Upper lobe of left lung (tissue), 6 donors: ENCODE measurements at places on chromosomes 6 and 20. TPM values are rescaled to one million over a fixed set of nuclear protein-coding genes. Genes with fewer than 3 reads are reported as not detected.

DNA sequence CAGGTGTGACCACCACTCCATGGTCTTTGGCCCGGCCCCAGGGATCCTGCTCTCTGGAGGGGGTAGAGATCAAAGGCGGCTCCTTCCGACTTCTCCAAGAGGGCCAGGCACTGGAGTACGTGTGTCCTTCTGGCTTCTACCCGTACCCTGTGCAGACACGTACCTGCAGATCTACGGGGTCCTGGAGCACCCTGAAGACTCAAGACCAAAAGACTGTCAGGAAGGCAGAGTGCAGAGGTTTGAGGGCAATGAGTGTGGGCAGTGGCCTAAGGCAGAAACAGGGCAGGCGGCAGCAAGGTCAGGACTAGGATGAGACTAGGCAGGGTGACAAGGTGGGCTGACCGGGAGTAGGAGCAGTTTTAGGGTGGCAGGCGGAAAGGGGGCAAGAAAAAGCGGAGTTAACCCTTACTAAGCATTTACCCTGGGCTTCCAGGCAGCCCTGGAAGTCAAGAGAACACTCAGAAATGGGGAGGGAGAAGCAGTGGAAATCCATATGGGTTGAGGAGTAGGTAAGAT is 533 bp downstream of the CFB start:
- no peaks in the 10 kb centered on the region for H3K36me3 ChIP-seq
- no peaks in the 10 kb centered on the region for H3K27me3 ChIP-seq

GRCh38 chr6:11622156-11622555 is 84.6 kb downstream of the TMEM170B start:
- H3K4me1 ChIP-seq, result no peaks in the 10 kb centered on the region
- no peaks in the 10 kb centered on the region for H3K36me3 ChIP-seq

GRCh38 chr6:40611912-40612311 is 24.7 kb upstream of the LRFN2 start:
- no peak overlapping the region for H3K27ac ChIP-seq
- no peaks in the 10 kb centered on the region for H3K27me3 ChIP-seq
- DNase-seq, result peak; percentile 25
- H3K4me1 ChIP-seq, result no peaks in the 10 kb centered on the region
- H3K4me3 ChIP-seq, result no peak overlapping the region

DNA sequence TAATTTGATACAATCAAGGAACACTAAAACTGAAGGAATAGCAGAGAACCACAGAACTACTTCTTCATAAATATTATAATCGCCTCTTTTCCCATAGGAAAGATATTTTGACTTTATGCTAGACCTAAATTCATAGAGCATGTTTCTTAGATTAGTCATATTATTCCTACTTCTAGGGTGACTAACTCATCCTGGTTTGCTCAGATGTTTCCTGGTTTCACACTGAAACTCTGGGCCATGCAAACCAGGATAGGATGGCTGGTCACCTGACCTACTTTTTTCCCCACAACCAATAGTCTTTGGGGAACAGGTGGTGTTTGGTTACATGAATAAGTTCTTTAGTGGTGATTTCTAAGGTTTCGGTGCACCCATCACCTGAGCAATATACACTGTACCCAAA is 42.8 kb downstream of the MMS22L start:
- no peak for DNase-seq
- H3K4me1 ChIP-seq, result no peaks in the 10 kb centered on the region
- peaks cover 4% of the 10 kb centered on the region for H3K36me3 ChIP-seq
- no peak overlapping the region for H3K27ac ChIP-seq
- no peaks in the 10 kb centered on the region for H3K27me3 ChIP-seq

DNA sequence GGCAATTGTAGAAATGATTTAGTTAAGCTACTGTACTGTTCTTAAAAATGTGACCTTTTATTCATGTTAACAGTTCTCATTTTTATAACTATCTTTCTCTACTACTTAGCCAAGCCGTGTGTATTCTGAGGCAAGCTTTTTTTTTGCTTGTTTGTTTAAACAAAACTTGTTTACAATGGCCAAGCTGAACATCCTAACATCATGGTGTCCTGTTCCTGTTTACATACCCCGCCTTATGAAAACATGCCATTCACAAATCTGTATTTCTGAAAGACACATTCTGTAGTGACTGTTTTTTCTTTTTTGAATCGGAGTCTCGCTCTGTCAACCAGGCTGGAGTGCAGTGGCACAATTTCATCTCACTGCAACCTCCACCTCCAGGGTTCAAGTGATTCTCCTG is 140.9 kb downstream of the NCOA3 start:
- no peak overlapping the region for H3K27ac ChIP-seq
- peaks cover 97% of the 10 kb centered on the region for H3K36me3 ChIP-seq
- H3K27me3 ChIP-seq, result no peaks in the 10 kb centered on the region
- H3K4me3 ChIP-seq, result no peak overlapping the region

- peaks cover 3% of the 10 kb centered on the region for H3K4me1 ChIP-seq
- H3K4me3 ChIP-seq, result no peak overlapping the region
- no peaks in the 10 kb centered on the region for H3K36me3 ChIP-seq
- H3K27me3 ChIP-seq, result no peaks in the 10 kb centered on the region
- H3K27ac ChIP-seq, result no peak overlapping the region
Measured at GRCh38 chr20:16555754-16556153, 17.5 kb downstream of the KIF16B start.

GRCh38 chr6:107219851-107220250 is 104.5 kb upstream of the BEND3 start:
- H3K4me3 ChIP-seq, result no peak overlapping the region
- H3K27ac ChIP-seq, result no peak overlapping the region
- no peaks in the 10 kb centered on the region for H3K36me3 ChIP-seq
- H3K4me1 ChIP-seq, result no peaks in the 10 kb centered on the region

BMP5 gene
- 4.9 TPM for total RNA-seq

DNA sequence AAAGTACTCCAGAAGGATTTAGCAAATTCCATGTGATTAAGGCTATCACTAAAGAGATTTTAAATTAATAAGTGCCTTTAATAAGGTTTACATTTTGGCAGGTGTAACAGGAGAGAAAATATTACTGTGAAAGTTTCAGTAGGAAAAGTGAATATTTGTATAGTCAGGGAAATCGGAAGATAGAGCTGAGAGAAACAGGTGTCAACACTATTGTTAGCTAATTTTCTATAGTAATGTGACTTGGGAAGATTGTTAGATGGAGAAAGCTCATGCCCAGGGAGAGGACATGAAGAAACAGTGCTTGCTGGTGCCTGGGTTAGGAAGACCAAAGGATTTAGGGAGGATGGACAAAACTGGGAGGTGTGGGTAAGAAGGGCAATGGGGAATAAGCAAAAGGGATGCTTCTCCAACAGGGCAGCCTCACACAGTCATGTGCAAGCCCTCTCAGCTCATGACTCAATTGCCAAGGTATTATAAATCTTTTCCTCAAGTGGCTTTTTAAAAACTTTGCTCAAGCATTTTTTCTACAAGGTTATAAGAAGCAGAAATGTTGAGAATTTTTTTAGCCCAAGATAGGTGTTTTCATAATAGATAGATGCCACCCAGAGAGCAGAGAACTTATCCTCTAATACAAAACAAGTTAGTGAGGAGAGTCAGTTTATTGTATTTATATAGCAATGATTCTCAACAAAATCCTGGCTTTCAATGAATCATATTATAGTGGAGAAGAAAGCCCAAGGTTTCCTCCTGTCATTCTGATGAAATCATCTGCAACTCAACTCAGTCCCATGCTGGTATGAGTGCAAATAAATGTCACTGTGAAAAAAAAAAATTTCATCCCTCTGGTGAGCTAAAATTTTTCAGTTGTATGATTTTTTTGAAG is 325.2 kb upstream of the NT5E start:
- H3K27ac ChIP-seq, result no peak overlapping the region
- no peak overlapping the region for H3K4me3 ChIP-seq
- H3K36me3 ChIP-seq, result no peaks in the 10 kb centered on the region

HSPA1B gene
- 92.2 TPM for total RNA-seq

GRCh38 chr6:2877057-2877882 is 25.8 kb downstream of the SERPINB9 start:
- DNase-seq, result no peak
- no peaks in the 10 kb centered on the region for H3K36me3 ChIP-seq
- no peaks in the 10 kb centered on the region for H3K27me3 ChIP-seq
- H3K4me3 ChIP-seq, result peak overlapping the region; percentile 71
- peaks cover 28% of the 10 kb centered on the region for H3K4me1 ChIP-seq
- H3K27ac ChIP-seq, result peak overlapping the region; percentile 86

LZTS3 gene
- 30.8 TPM for total RNA-seq

DNA sequence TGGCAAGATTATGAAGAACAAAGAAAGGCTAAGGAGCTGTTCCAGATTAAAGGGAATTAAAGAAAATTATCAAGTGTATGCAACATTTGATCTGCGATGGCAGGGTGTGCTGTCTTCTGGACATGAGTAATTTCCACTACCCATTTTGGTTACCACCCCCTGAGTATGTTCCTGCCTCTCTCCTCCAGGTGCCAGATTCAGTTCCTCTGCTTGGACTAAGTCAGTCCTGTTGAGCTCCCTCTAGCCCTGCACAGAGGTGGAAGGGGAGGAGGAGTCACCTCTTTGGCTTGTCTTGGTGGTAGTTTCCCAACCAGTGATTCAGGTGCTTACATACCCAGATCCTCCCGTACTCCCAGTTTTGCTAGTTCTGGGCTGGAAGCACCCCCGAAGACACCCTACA is 22.2 kb upstream of the SNRPB2 start:
- H3K4me3 ChIP-seq, result no peak overlapping the region
- no peaks in the 10 kb centered on the region for H3K27me3 ChIP-seq
- H3K4me1 ChIP-seq, result no peaks in the 10 kb centered on the region
- no peaks in the 10 kb centered on the region for H3K36me3 ChIP-seq
- DNase-seq, result no peak
- H3K27ac ChIP-seq, result no peak overlapping the region

- H3K4me3 ChIP-seq, result no peak overlapping the region
- no peaks in the 10 kb centered on the region for H3K27me3 ChIP-seq
- H3K27ac ChIP-seq, result no peak overlapping the region
- DNase-seq, result no peak
- no peaks in the 10 kb centered on the region for H3K36me3 ChIP-seq
Measured at GRCh38 chr6:101845172-101845571, 451.7 kb downstream of the GRIK2 start.

UBD gene
- total RNA-seq, result 3.6 TPM

GRCh38 chr20:13423472-13424173 is 202.5 kb downstream of the ISM1 start:
- H3K4me1 ChIP-seq, result peaks cover 5% of the 10 kb centered on the region
- no peak for DNase-seq
- H3K36me3 ChIP-seq, result no peaks in the 10 kb centered on the region
- H3K4me3 ChIP-seq, result no peak overlapping the region

DNA sequence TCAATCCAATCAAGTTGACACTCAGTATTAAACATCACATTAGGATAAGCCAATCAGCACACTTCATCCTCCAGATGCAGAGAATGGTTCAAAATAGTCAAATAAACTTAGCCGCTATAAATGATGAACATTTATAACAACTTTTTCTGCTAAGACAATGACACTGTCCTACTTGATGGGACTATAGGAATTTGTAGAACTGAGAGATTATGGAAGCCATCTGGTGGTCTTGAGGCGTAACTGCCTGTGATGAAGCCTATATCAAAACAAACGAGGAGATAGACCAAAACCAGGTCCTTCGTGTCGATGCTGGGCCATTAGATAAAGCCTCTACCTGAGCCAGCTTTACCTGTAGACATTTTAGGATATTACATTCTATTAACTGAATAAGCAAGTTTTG is 631.1 kb downstream of the COL12A1 start:
- H3K27me3 ChIP-seq, result no peaks in the 10 kb centered on the region
- no peaks in the 10 kb centered on the region for H3K4me1 ChIP-seq
- no peak overlapping the region for H3K4me3 ChIP-seq
- no peak overlapping the region for H3K27ac ChIP-seq
- no peak for DNase-seq

BTBD3 gene
- 17.9 TPM for total RNA-seq

- no peaks in the 10 kb centered on the region for H3K36me3 ChIP-seq
- no peak overlapping the region for H3K4me3 ChIP-seq
- H3K4me1 ChIP-seq, result peaks cover 30% of the 10 kb centered on the region
- H3K27me3 ChIP-seq, result no peaks in the 10 kb centered on the region
- DNase-seq, result no peak
Measured at GRCh38 chr6:37242429-37243052, 15.0 kb upstream of the TBC1D22B start.

BCAS4 gene
- total RNA-seq, result 12.3 TPM

XKR7 gene
- 0.06 TPM for total RNA-seq

CPXM1 gene
- total RNA-seq, result 13.0 TPM

DNA sequence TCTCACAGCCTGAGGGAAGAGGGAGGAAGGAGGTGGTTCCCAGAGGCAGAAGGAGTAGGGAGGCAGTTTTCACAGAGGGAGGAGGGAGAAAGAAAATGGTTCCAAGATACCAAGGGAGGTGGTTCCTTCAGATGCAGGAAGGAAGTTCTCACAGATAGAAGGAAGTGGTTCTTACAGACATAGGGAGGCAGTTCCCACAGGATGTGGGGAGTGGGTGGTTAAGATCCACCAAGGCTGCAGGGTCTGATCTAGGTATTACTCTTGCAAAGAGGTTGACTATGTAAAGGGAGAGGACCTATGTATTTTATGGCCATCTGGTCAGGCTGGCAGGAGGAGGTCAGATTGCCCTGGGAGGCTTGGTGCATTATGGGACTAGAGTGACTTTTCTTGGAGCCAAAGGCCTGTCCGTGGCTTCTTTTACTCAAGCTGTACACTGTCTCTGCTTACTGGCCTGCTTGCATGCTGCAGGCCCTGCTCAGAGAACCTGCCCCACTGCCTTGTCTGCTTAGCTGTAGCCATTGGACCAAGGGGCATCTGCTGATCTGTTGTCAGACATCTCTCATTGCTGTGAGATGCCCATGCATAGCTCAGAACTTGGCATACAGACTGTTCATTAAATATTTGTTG is 283.7 kb downstream of the DHX35 start:
- no peak for DNase-seq
- no peaks in the 10 kb centered on the region for H3K27me3 ChIP-seq
- H3K4me1 ChIP-seq, result no peaks in the 10 kb centered on the region
- no peaks in the 10 kb centered on the region for H3K36me3 ChIP-seq

- no peak overlapping the region for H3K27ac ChIP-seq
- DNase-seq, result no peak
- no peaks in the 10 kb centered on the region for H3K4me1 ChIP-seq
- no peak overlapping the region for H3K4me3 ChIP-seq
- H3K36me3 ChIP-seq, result no peaks in the 10 kb centered on the region
Measured at GRCh38 chr6:111951497-111952085, 78.3 kb upstream of the FYN start.

DNA sequence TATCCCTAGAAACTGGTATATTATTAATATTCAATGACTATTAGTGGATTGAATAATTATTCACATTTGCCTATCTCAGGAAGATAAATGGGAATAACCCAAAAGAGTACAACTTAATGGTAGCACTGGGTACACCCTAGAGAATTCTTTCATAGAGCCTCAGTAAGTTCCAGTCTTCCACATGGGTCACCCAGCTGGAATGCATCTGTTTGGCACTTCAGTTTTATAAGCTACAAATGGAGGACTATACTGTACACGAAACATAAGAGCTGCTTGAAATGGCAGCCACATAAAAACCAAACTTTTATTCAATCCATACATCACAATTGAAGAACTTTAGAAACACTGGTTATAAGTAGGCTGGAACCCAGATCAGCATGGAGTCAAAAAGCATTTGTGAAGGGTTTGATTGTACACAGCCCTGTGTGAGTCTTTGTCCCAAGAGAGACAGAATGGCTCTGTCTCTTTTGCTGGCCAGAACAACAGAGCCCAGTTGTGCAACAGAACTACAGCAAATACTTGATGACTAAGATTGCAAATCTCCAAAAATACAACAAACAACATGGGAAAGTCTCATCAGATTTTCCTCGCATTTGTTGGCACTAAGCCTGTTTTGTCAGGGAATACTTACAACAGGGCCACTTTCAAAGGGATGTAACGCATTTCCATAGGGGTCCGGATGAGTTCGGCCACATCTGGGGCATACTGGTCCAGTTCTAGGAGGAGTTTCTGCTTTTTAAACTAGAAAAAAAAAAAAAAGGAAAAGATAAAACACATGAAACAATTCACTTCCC is 39.5 kb downstream of the PIGU start:
- peaks cover 5% of the 10 kb centered on the region for H3K4me1 ChIP-seq
- no peaks in the 10 kb centered on the region for H3K27me3 ChIP-seq
- H3K27ac ChIP-seq, result no peak overlapping the region
- peaks cover 24% of the 10 kb centered on the region for H3K36me3 ChIP-seq
- H3K4me3 ChIP-seq, result no peak overlapping the region
